HCEC 1CT (cell line): ENCODE measurements at places on chromosomes 5 and 9.

- DNase-seq, result no peak
Measured at GRCh38 chr9:1427875-1428274, 377.7 kb downstream of the DMRT2 start.

- no peak for DNase-seq
Measured at GRCh38 chr9:121286688-121286972, 18.7 kb downstream of the GSN start.

GRCh38 chr9:16516891-16517290 is 353.6 kb downstream of the BNC2 start:
- DNase-seq, result no peak

DNA sequence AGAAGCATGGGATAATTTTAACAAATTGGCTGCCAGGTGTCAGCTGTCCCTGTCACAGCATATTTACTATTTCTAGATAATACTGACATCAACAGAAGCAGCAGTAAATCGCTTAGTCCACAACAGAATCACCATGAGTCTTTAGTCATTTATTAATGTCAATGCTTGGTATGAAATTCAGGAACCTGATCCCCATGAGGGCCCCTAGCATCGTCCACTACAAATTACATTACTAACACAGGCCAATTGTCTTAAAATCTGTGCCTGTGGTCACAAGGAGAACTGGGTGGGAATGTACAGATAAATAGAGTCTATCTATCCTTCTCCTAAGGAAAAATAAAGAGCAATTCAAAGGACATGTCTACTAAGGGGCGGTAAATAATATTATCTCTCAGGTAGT is 76.1 kb downstream of the TSSK1B start:
- DNase-seq, result no peak

DNA sequence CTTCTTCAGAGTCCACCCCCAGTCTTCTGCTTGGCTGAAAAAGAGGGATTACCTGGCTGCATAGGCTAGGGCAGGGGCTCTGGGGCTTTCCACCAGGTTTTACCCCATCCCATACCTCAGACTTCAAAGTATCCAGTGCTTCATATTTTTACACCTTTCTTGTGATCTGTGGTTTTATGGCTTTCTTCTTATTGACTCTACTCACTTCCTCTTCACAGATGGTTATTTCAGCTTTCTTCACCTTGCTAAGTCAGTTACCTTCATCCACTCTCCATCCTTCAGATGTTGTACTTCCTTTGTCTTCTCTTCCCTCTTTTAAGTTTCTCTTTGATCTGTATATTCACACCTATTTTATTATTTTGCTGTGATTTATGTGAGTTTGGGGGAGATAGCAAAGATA is 104.3 kb downstream of the GRIA1 start:
- DNase-seq, result no peak

DNA sequence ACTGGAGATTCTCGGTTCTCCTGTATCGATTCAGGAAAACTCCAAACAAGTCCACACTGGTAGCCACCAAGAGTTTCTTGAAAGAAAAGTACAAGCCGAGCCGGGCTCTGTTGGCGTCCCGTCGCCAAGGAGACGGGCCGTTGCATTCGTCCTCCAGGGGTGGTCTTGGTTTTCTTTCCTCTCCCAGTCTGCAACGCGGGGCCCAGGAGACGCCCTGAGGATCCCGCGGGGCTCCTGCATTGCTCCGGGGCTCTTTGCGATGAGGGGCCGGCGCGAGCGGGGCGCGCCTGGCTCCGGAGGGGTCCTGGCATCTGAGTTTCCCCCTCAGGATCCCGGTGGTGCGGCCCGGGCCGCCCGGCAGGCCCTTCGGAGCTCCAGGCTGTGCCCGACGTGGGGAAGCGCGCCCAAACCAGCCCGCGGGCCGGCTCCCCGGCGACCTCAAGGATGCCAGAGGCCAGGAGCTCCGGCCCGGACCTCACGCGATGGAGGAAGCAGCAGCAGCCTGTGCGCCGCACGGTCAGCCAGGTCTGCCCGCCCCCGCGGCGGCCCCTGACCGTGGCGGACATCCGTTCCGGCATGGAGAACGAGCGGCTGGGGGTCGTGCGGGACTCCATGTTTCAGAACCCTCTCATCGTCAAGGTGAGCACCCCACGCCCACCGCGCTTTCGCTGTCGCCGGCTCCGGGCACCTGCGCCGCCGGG is at the start of gene CFAP77:
Gene CFAP77, plus strand, starts transcription at position 384 of the 701 bp plus-strand sequence. Its CDS starts 61 bp downstream, at position 445.
- DNase-seq, result peak; percentile 36

GRCh38 chr5:173670791-173671120 is 54.3 kb upstream of the BOD1 start:
- DNase-seq, result no peak

DNA sequence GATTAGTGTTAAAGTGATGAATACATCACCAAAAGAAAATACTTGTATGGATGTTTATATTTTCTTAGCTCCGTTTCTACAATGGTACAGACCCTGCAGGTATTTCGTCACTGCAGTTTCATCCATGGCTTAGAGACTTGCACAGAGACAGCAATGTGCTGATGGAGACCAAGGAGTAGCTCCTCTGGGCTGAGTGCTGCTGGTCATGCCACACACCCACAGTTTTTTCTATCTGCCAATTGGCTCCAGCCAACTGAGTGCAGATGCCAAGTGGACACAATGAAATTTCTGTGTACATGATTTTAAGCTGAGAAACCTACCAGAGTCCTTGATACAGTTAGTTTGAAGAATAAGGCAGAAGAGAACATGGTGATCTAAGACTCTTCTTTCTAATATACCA is 145.9 kb upstream of the ADCY2 start:
- DNase-seq, result no peak

GRCh38 chr5:139394123-139394653 is 716 bp downstream of the PROB1 start:
- no peak for DNase-seq

DNA sequence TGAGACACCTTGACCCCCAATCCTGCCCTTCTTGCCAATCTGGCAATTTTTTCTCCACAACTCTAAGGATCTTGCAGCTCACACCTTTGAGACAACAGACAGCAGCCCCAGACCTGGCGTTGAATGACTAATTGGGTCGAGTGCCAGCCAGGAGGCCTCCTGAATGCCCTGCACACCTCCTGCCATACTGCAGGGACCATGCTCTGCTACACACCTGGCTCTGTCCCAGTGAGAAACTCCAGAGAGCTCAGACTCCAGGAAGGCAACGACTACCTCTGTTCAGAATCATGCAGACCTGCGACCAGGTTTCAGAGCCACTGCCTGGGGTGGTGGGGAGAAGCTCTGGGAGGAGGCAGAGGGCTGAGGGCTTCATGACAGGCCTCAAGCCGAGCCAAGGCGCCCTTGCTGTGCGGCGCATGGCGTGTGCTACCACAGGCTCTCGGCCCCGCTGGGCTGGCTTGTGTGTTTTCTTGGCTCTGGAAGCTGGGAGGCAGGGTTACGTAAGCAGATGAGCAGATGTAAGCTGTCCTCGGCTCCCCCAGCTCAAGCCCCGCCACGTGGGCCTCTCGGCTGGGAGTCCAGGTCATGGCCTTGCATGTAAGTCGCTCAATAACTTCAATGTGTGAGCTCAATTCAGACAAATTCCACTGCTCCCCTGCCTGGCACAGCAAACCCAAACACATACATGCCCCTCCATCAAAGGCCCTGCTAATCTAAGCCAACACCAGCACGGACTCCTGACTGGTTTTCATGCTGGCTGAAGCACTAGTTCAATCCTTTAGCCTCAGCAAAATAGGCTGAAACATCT is 27.5 kb downstream of the B4GALT1 start:
- peak; percentile 86 for DNase-seq

GRCh38 chr5:105508519-105508918 is 1945.9 kb upstream of the NUDT12 start:
- peak; percentile 43 for DNase-seq
